ENCODE measurements at places on chromosomes 5 and 9.

GRCh38 chr5:18197734-18198133, 563.5 kb downstream of the TAF11L14 start:
- H3K4me3 ChIP-seq = no peak overlapping the region
- DNase-seq = no peak
- H3K27me3 ChIP-seq = no peaks in the 10 kb centered on the region
- H3K27ac ChIP-seq = no peak overlapping the region

GRCh38 chr5:50738864-50739263, 72.4 kb downstream of the PARP8 start:
- H3K27me3 ChIP-seq = no peaks in the 10 kb centered on the region
- no peaks in the 10 kb centered on the region for H3K4me1 ChIP-seq
- H3K27ac ChIP-seq = no peak overlapping the region

DNA sequence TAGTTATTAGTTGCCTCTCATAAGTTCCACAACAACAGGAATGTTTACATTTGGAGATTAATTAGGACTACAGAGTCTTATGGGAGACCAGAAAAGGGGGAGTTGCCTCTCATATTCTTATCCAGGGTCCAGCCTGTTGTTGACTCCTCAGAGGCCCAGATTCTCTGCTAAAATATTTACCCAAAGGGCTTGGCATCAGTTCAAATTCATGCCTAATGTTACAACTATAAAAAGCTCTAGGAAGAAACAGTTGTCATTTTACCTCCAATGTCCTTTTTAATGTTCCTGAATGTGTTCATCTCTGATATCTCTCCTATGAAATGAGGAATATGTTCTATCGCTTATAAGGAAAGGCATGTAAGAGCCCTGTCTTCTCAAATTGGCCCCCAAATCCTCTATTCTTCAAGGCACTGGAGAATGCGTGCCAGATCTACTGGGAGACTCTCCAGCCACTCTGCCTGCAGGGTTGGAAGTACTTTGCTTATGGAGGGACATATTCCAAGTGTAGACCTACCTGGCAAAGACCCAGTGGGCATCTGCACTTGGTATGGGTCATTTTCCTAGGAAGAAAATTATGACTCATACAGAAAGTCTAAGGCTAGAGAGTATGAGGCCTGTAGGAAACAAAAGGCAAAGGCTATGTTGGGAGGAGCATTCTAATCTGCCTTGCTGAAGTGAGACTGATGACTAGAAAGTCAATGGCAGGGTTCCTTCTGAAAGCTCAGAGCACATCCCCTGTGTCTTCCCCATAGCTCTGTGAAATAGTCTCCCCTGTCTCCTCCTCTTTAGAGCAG, 192.6 kb downstream of the ESM1 start:
- H3K27me3 ChIP-seq = no peaks in the 10 kb centered on the region
- no peaks in the 10 kb centered on the region for H3K4me1 ChIP-seq
- H3K4me3 ChIP-seq = no peak overlapping the region
- H3K27ac ChIP-seq = no peak overlapping the region

GRCh38 chr5:89343666-89344065, 460.7 kb upstream of the MEF2C start:
- H3K27ac ChIP-seq = no peak overlapping the region
- no peaks in the 10 kb centered on the region for H3K36me3 ChIP-seq
- peak; percentile 70 for DNase-seq
- no peak overlapping the region for H3K4me3 ChIP-seq
- no peaks in the 10 kb centered on the region for H3K27me3 ChIP-seq

DNA sequence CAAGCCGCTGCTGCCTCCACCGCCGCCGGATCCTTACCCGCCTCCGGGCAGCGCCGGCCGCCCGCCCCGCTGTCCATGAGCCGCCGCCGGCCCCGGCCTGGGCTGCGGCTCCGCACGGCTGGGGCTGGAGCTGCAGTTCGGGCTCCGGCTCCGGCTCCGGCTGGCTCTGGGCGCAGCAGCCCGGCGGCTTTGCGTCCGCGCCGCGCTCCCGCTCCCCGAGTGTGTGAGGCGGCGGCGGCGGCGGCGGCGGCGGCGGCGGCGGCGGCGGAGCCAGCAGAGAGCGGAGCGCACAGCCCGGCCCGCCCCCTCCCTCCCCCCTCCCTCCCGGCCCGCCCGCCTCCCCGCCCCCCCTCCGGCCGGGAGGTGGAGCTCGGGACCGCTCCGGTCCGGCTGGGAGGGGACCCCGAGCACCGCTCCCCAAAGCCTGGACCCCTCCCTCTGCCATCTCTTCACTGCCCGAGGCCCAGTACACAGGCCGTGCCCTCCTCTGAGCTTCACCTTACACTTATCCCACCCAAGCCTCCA, at the start of gene PCDH1:
Gene PCDH1 (minus strand): TSS at position 225 of the 525 bp plus-strand sequence. CDS start 148 bp downstream, at position 77.
- peak; percentile 81 for DNase-seq
- no peaks in the 10 kb centered on the region for H3K27me3 ChIP-seq
- H3K4me3 ChIP-seq = peak within 1 kb of the TSS; percentile 50
- no peaks in the 10 kb centered on the region for H3K36me3 ChIP-seq

- DNase-seq = peak; percentile 80
- no peak overlapping the region for H3K27ac ChIP-seq
- peaks cover 11% of the 10 kb centered on the region for H3K4me1 ChIP-seq
- no peaks in the 10 kb centered on the region for H3K36me3 ChIP-seq
Observed at GRCh38 chr5:10632110-10632761, 68.4 kb downstream of the ANKRD33B start.

DNA sequence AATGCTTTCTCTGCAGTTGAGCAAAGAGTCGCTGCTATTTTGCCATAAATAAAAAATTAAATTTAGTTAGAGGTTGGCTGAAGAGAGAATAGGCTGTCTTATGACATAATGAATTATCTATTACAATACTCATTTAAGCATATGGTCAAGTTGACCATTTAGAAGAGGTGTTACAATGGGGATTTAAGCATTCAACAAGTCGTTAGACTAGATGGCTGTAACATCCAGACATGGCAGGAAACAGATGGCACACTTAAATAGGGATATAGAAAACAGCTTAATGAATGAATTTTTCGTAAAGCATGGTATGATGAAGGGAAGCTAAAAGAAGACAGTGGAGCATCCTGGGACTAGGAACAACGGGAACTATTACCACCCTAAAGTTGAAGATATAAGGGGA, 160.3 kb upstream of the PTPRD start:
- H3K4me1 ChIP-seq = no peaks in the 10 kb centered on the region
- H3K36me3 ChIP-seq = no peaks in the 10 kb centered on the region
- H3K27ac ChIP-seq = no peak overlapping the region
- no peak overlapping the region for H3K4me3 ChIP-seq
- H3K27me3 ChIP-seq = no peaks in the 10 kb centered on the region

DNA sequence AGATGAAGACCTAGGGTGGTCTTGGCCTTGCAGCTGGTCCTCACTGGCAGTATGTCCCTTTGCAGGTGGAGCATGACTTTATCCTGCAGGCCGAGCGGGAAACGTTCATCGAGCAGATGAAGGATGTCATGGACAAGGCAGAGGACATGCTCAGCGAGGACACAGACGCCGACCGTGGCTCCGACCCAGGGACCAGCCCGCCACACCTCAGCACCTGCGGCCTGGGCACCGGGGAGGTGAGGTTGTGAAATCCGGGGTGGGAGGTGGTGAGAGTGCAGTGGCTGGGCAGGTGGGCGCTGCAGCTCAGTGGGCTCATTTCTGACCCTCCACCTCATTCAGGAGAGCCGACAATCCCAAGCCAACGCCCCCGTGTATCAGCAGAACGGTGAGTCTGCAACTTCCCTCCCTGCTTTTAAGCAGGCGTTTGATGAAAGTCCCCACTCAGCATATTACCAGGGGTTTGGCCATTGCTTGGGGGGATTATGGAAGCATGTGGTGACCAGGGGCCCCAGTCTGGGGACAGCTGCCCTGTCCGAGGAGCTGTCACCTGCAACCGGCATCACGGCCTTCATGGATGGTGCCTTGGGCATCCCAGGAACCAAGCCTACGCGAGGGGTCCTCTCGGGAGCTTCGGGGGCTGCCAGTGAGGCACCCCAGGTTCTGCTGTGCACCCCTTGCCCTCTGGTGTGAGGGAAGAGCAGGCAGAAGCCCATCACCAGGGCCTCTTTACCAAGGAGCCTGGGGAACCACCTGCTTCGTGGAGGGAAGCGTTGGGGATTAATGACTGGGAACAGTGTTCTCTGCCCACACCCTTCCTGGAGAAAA, 84.0 kb downstream of the WNK2 start:
- H3K4me3 ChIP-seq = peak overlapping the region; percentile 6
- H3K4me1 ChIP-seq = peaks cover 3% of the 10 kb centered on the region
- H3K36me3 ChIP-seq = no peaks in the 10 kb centered on the region
- DNase-seq = peak; percentile 31
